ENCODE measurements at places on chromosomes 11 and 22.

GRCh38 chr11:1419811-1420210 is 30.1 kb downstream of the BRSK2 start:
- no peak for DNase-seq

DNA sequence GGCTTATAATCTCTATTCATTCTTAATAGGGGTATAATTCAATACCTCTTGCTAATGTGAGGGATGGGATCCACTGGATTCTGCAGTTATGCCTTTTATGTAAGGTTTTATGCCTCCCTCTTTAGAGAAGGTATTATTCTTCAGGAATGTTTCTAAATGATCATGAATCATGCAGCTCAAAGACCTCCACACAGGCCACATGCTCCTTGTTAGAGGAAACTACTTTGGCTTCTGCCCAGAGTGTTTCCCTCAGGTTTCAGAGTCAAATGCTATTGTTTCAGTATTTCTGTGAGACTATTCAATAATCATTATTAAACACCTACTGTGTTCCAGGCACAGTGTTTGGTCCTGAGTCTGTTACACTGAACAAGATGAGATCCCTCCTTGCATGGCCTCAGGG is 115.9 kb downstream of the RAB38 start:
- no peak for DNase-seq

DNA sequence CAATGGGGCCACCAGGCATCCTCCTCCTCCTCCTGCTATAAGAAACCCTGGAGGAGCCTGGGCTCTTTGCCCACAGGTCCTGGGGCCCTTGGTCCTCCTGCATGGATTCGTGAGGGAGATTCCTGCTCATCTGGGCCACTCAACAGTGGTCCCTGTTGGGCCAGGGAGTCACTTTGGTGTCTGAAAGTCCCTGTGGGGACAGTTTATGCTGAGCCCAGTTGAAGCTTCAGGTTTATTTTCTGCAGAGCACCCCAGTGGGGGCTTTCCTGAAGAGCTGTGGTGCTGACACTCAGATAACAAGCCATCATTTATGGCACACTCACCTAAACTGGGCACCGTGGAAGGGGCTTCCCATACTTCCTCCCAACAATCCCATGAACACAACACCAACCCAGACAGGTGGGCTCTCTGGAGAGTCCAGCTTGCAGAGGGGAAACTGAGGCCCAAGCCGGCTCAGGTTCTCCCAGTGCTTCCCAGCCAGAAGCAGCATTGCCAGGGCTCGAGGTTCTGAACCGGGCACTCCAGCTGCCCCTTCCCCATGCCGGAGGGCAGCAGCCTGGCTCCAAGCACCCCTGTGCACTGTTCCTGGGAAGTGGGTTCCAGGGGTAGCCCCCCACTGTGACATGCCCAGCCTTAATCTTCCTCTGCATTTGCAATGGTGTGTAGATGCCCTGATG is 91.3 kb downstream of the MYEOV start:
- DNase-seq = no peak

DNA sequence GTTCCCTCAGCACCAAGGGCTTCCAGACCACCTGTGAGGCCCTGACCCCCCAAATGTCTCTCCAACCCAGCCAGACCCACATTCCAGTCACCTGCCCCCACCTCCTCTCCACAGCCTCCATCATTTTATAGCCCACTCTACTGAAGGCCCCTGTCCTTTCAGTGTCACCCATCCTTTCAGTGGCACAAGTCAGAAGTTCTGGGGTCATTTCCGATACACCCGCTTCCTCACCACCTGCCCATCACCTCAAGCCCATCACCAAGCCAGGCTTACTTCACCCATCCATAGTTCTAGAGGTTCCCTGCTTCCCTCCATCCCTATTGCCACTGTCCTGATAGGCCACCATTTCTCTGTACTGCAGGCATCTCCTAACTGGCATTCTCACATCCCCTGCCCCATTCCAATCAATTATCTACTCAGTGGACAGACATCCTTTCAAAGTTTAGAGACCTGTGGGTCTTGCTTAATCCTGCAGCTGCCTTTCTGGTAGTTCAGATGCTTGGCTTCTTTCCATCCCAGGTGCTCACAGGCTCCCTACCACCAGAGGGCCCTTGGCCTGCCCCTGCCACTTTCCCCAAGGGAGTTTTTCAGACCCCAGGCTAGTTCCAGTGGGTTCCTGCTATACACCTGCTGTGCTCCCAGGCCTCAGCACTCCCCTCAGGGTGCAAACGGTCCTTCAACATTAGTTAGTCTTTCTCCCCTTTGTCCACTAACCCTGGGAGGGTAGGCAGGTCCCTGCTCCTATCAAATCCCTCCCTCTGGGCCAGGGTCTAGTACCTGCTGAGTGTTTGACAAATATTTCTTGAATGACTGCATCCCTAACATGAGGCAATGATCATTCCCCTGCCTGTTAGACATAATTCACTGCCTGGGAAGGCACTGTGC is 7.6 kb downstream of the KCNQ1OT1 start:
- DNase-seq = no peak

- no peak for DNase-seq
Measured at GRCh38 chr11:122215244-122215992, 99.4 kb upstream of the BLID start.

- DNase-seq = no peak
Measured at GRCh38 chr11:81966340-81966739, 767.3 kb downstream of the FAM181B start.

- DNase-seq = no peak
Measured at GRCh38 chr22:24179478-24180210, 1.6 kb upstream of the SUSD2 start.

DNA sequence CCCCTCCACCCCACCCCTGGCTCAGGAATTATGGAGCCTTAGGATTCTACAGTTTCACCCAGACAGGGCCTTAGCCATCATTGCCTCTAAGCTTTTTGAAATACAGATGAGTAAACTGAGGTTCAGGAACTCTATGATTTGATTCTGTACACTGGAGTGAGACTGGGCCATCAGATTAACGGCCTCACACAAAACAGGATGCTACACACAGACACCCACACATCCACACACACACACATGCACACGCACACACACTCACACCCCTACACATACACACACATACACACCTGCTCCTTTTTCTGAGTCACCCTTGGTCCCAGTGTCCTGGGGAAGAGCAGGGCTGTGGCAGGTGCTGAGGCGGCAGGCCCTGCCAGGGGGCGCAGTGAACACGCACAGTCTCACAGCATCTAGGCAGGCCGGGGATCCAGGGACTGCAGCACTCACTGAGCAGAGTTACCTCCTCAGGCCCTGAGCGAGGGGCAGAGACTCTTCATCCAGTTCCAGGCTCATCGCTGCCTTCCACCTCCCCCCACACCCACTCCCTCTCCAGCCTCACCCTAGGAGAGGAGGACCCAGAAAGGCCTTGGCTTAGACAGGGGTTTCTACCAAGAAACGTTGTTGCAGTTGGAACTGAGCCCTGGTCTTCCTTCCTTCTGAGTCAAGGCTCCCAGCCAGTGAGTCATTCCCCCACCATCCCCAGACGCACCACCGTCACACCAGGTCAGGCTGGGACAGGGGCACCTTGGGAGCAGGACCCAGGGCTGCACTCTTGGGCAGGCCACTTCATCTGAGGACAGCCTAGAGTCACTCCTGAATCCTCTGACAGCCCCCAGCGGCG is 89.8 kb upstream of the PARVA start:
- DNase-seq = no peak
